Right cardiac atrium (tissue), 5 donors: ENCODE measurements at places on chromosomes 7 and 10.

DNA sequence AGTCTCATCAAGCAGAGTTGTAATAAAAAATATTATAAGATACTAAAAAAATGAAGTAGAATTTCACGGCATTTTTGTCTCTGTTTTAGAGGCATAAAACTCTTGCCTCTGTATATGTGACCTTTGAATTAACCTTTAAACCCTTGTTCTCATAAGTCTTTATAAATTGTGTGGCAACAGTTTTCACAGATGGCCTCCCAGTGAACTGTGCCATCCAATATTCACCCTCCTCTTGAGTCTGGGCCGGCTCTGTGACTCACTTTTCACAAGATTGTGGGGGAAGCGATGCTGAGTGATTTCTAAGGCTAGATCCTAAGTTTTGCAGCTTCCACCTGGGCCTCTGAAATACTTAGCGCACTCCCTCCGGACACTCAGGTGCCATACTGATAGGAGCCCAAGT, 4.6 kb upstream of the USP6NL start:
- DNase-seq, result no peak

DNA sequence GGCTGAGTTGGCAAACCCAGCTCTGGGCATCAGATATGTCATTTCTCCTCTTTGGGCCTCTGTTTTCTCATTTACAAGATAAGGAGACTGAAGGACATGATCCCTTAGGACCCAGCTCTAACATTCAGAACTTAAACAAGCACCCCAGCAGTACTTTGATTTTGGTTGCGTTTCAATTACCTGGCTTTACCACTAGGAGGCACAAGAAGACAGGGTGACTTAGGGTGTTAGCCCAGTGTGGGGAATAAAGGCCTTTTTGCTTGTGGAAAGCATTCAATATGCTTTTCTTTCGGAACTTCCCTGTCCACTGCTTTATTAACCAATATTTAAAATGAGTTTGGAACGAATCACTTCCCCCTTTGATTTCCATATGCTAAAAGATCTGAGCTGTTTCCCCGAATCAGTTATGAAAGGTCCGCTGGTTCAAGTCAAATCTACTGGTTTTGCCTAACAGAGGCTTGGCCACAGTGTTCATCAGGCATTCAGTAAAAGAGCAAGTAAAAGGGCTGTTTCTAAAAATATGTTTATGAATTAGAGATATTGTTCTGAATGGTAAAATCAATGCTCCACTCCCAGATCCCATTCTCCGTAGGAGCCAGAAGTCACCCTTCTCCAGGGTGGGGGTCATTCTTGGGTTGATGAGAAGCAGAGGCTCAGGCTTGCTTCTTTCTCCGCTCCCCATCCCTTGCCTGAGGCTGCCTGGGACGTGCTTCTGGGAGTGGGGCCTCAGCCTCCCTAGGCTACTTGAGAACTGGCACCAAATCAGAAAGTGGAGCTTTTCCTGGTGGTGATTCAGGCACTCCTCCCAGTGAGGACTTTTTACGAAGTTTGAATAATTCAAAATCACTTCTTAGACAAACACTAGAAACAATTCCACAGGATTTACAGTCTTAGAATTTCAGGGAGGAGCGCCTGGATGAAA, 105.5 kb downstream of the MYOF start:
- peak; percentile 74 for DNase-seq

- DNase-seq, result no peak
Measured at GRCh38 chr7:39299695-39300094, 266.5 kb upstream of the YAE1 start.

DNA sequence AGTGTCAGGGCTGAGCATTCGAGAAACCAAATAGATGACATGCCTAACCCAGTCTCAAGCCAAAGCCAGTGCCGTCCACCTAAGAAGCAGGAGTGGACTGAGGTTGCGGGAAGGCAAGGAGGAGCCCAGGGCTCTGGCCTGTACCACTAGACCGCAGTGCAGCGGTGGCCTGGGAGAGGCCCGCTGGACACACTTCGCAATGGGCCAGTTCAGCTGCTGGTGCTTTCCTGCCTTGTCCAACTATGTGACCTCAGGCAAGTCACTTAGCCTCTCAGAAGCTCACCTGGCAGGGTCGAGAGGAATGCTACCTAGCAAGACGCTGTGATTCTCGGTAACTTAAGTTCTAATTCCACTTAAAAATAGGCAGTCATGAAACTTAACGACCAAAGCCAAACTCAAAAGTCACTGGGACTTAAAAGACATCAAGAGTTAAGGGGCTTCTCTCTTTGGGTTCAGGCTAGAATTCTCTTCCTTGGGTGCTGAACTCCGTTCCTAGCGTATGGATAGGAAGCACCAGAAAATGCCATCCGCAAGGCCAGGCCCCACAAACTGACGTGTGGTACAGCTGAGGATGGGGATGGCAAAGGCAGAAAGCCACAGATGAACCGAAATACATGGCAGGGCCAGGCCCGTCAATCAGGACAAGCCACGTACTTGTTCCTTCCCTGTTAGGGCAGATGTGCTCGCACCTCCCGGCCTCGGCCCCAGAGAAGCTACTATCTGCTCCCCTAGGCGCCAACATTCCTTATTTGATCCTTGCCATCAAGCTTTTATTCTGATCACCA, 34.2 kb downstream of the CTBP2 start:
- DNase-seq, result no peak

- no peak for DNase-seq
Measured at GRCh38 chr7:74217455-74218342, 7.9 kb downstream of the LAT2 start.

- no peak for DNase-seq
Measured at GRCh38 chr7:148175512-148175911, 415.1 kb upstream of the C7orf33 start.

DNA sequence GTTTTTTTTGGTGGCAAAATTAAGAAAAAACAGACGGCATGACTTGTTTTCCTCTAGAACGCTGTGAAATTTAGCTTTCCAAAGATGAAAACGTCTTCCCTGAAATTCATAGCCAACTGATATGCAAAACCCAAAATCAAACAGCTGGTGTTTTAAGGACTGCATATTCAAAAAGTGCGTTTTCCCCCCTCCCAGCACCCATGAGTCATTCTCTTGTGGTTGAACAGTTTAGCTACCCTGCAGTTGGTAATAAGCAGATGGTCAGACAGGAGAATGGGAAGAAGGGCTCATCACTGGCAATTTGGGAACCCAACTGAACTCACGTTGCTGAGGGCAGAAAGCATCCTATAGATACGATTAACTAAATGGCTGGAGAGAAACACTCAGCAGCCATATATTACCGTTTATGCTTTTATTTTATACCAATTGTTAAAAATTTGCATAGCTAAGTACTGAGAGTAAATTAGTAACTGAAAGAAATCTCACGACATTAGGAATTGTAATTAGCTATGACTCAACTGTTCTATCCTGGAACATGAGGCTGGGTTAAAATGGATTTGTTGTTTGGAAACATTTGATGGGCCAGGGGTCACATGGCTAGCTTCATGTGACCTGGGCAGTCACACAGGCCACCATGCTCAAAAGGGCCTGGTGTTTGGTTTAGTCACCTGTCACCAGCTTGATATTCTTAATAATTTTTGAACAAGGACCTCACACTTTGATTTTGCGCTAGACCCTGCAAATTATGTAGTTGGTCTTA, 343.1 kb downstream of the PHTF2 start:
- DNase-seq, result no peak

- DNase-seq, result no peak
Measured at GRCh38 chr7:45367026-45367425, 207.1 kb upstream of the ADCY1 start.

DNA sequence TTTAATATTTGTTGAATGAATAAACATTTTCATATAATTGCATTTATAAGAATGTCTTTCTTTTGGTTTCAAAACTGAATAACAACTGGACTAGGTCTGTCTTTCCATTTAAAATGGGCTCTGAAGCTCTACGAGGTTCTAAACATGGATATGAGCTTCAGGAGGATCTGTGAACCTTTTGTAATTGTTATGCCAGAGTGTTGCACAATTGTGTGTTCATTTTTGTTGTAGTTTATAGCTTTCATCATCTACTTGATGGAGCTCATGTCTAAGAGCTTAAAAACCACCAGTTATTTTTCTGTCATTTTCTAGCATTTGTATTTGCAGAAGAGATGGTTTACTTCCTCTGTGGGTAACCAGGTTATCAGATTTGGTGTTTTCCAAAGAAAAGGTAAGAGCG, 265.7 kb upstream of the NPY start:
- no peak for DNase-seq

DNA sequence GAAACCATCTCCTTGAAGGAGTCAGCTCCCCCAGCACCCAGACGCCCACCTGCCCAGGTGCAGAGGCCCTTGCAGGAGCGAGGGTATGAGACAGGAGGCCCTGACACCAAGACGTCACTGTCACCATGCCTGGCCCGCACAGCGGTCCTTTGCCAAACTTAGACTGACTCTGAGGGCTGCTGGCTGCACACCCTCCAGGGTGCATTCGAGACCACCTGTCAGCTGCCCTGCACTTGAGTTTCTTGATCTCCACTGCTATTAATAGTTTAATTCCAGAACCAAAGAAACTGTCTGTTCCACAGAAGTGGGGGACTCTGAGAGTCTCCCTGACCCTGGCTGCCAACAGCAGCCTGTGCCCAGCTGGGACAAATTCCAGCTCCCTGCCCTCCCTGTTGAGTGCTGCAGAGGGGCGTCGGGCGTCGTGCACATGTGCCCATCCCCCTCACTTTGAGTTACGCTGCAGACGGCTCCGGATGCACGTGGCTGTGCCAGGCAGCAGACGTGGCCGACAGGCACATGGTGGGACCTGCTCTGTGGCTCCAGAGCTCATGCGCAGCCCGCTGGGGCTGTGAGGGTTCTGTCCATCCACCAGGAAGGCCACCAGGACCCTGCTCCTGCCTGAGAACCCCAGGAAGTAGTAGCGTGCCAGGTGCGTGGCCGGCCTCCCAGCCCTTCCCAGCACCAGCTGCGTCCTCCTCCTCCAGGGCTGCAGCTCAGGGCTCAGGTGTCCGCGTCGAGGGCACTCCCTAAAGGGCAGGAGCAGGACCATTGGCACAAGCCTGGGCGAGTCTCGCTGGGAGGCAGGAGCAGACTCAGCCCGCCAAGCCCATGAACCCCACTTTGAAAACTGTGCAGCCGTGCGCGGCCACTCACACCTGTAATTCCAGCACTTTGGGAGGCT, 24.8 kb downstream of the ELFN1 start:
- DNase-seq, result peak; percentile 70

DNA sequence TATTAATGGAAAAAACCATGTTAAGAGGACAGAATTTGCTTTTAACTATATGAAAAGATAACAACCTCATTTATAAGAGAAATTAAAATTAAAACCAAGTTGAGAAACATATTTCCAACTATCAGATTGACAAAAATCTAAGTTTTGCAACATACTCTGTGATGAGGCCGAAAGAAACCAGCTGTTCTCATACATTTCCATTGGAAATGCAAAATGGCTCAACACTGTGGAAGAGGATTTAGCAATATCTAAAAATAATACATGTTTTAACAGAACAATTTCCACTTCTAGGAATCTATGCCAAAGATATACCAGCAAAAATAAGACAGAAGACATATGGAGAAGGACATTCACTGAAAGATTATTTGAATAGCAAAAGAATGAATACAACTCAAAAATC, 268.8 kb downstream of the DYNC1I1 start:
- no peak for DNase-seq

- DNase-seq, result no peak
Measured at GRCh38 chr10:71090330-71090729, 122.0 kb upstream of the UNC5B start.

DNA sequence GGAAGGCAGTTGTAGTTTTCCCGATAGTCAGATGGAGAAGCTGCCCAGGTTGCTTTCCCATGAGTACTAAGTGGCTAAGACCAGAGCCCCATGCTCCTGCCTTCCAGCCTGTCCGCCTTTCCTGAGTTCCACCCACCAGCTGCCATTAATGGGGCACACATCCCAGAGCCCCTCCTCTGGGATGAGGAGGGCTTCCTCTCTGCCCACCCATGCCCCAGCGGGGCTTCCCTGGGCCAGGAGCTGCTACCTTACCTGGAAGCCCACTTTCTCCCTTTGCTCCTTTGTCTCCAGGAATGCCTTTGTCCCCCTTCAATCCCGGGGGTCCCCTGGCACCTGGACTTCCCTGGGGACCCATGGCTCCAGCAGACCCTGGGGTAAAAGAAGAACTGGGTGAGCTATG, 7.8 kb downstream of the SFTPD start:
- DNase-seq, result no peak

DNA sequence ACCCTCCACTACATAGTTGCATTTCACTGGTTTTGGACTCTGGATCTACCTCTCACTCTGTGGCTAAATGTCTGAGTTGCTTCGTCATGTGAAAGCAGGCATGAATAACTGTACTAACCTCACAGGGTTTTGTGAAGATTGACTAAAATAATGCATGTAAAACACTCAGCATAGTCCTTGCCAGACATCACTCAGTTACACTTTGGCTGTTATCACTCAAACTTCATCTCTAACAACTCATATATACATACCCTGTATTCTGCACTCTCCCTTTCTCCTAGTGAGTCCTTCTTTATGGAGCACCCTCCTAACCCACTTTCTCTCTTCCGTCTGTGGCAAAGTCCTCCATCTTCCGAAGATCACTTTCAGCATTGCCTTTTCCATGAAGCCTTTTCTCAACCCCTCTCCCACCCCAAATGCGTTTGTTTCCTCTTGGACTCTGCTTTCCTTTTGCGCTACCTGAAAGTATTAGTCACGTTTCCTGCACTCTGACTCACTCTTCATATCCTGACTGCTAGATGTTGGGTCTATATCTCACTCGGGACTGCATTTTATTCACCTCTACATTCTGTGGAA, 72.6 kb downstream of the OSBPL3 start:
- DNase-seq, result no peak

DNA sequence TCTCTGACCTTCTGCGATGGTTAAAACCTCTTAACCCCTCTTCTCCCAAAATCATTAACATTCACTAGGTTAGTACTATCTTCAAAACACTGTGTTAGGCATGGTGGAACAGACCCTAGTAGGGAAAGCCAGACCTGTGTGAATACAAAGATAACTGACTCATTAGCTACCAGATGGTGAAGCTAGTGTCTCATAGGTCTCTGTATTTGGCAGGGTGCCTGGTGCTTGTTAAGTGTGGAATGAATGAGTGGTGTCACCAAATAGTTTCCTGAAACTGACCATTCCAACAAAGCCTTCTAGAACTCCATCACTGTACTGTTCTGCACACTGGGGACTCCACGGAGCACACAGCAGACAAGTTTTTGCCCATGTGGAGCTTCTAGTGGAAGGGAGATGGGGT, 27.7 kb upstream of the TM9SF3 start:
- no peak for DNase-seq

DNA sequence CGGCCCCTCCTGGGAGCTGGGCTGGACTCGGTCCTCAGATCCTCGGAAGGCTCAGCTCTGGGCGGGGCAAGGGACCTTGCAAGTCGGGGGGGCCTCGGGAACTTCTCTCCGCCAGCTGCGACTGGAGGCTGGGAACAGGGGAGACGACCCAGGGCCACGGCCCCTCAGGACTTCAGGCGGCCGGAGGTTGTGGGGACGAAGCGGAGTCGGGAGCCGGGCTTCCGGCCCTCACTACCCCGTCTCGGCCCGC, 2.6 kb downstream of the ADIRF start:
- no peak for DNase-seq

DNA sequence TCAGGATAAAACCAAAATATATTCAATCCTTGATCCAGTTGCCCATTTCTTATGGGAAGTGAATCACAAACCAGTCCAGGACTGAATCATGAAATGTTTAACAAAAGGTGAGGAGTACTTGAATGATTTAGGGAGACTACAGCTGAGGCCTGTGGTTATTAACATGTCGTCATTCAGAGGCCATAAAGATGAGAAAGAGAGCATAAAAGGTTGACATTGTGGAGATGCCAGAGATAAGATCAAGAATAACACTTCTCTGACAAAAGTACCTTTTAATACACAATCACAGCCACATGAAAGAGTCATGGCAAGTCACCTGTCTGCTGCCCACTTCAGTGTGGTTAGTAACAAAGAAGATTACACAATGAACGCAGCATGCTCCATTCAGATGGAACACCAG, 1195.7 kb upstream of the SORCS1 start:
- no peak for DNase-seq
